H9 (cell line): ENCODE measurements at places on chromosomes 2 and 18. TPM values are rescaled to one million over a fixed set of nuclear protein-coding genes. Genes with fewer than 3 reads are reported as not detected.

Gene ZCCHC2
- total RNA-seq = 12.1 and 12.4 TPM in 2 replicates

Gene IFT172
- total RNA-seq = 13.8 and 15.5 TPM in 2 replicates

Gene DSEL
- 5.3 and 6.0 TPM in 2 replicates for total RNA-seq

Gene AFF3
- total RNA-seq = 0.15 and 0.22 TPM in 2 replicates

Gene RNF25
- total RNA-seq = 35.3 and 40.7 TPM in 2 replicates

Gene ASB3
- 23.1 and 25.5 TPM in 2 replicates for total RNA-seq

Gene C1QL2
- total RNA-seq = 0.81 and 0.90 TPM in 2 replicates

Gene EGR4
- total RNA-seq = 0.85 and 1.2 TPM in 2 replicates

Gene TDRD15
- not detected in 2 replicates for total RNA-seq

Gene VRK2
- 22.6 and 23.8 TPM in 2 replicates for total RNA-seq

Gene TXNDC2
- 0.28 TPM in 1 of 2 replicates, not detected in the other for total RNA-seq

Gene SDC1
- total RNA-seq = 22.3 and 25.1 TPM in 2 replicates

Gene CYP20A1
- 21.9 and 23.5 TPM in 2 replicates for total RNA-seq

Gene EMILIN1
- 1.2 and 1.8 TPM in 2 replicates for total RNA-seq

Gene TFCP2L1
- total RNA-seq = 1.8 and 1.9 TPM in 2 replicates

Gene ANKRD29
- total RNA-seq = 1.9 and 2.1 TPM in 2 replicates

Gene IL36RN
- total RNA-seq = not detected in 2 replicates

Gene CDCA7
- total RNA-seq = 48.9 and 50.3 TPM in 2 replicates

Gene PXDN
- total RNA-seq = 140 and 146 TPM in 2 replicates

Gene SLC19A3
- 1.8 and 2.3 TPM in 2 replicates for total RNA-seq

Gene MROH2A
- total RNA-seq = not detected in 2 replicates

Gene NAGK
- 74.4 and 75.1 TPM in 2 replicates for total RNA-seq

Gene SLC66A2
- total RNA-seq = 10.3 and 13.0 TPM in 2 replicates

Gene VPS4B
- 54.4 and 60.2 TPM in 2 replicates for total RNA-seq

Gene LINC00305
- not detected in 2 replicates for total RNA-seq

Gene ZNF521
- 1.5 and 3.3 TPM in 2 replicates for total RNA-seq

Gene AUP1
- 91.5 and 93.6 TPM in 2 replicates for total RNA-seq

Gene TMEM169
- total RNA-seq = 0.97 and 1.0 TPM in 2 replicates

Gene MGAT4A
- 3.3 and 3.5 TPM in 2 replicates for total RNA-seq

Gene CCDC85A
- 0.17 TPM in 1 of 2 replicates, not detected in the other for total RNA-seq

Gene EDAR
- not detected in 2 replicates for total RNA-seq

Gene REG3G
- total RNA-seq = not detected in 2 replicates

Gene ODC1
- 46.5 and 48.3 TPM in 2 replicates for total RNA-seq

Gene TMEM198
- 7.7 and 8.8 TPM in 2 replicates for total RNA-seq

Gene PLA2R1
- 0.70 and 0.83 TPM in 2 replicates for total RNA-seq

Gene BCL2
- total RNA-seq = 1.2 and 1.3 TPM in 2 replicates

Gene ZNF396
- 0.94 and 1.2 TPM in 2 replicates for total RNA-seq

Gene COBLL1
- 5.6 and 5.9 TPM in 2 replicates for total RNA-seq

Gene CDK15
- not detected in 2 replicates for total RNA-seq

Gene AGXT
- total RNA-seq = not detected in 2 replicates

Gene SLC30A3
- 2.5 and 3.4 TPM in 2 replicates for total RNA-seq

Gene MAIP1
- 28.6 and 32.3 TPM in 2 replicates for total RNA-seq

Gene POTEC
- not detected in 2 replicates for total RNA-seq
